Tibial nerve (tissue), 4 donors: ENCODE measurements at places on chromosomes 7 and 10. TPM values are rescaled to one million over a fixed set of nuclear protein-coding genes. Genes with fewer than 3 reads are reported as not detected.
A peak's percentile ranks its signal among the peaks of the same experiment; 100 is the strongest.

GRCh38 chr10:133365461-133366129 lies 7.6 kb downstream of the ECHS1 start:
- no peaks in the 10 kb centered on the region for H3K27me3 ChIP-seq
- peaks cover 7% of the 10 kb centered on the region for H3K36me3 ChIP-seq
- H3K27ac ChIP-seq = no peak overlapping the region
- H3K4me1 ChIP-seq = peaks cover 3% of the 10 kb centered on the region

DNA sequence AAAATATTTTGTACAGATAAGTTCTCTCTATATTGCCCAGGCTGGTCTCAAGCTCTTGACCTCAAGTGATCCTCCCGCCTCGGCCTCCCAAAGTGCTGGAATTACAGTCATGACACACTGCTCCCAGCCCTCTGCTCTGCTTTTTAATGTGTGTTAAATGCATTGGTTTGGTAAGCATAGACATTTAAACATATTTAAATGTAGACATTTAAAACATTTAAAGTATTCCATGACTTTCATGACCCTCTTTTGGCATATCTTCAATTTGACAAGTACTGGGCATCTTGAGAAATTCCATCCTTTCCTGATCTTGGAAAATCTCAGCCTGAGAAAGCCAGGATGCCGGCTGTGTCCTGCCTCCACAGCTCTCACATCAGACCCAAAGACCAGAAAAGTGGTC lies 5.2 kb upstream of the SAR1A start:
- DNase-seq = no peak
- no peaks in the 10 kb centered on the region for H3K4me1 ChIP-seq

GRCh38 chr7:95549818-95550529 lies 46.3 kb downstream of the PDK4 start:
- H3K4me3 ChIP-seq = peak overlapping the region; percentile 27
- no peaks in the 10 kb centered on the region for H3K27me3 ChIP-seq
- H3K27ac ChIP-seq = peak overlapping the region; percentile 90
- peak; percentile 99 for DNase-seq
- H3K36me3 ChIP-seq = no peaks in the 10 kb centered on the region
- peaks cover 90% of the 10 kb centered on the region for H3K4me1 ChIP-seq

- H3K36me3 ChIP-seq = no peaks in the 10 kb centered on the region
- H3K27ac ChIP-seq = peak overlapping the region; percentile 83
- no peaks in the 10 kb centered on the region for H3K4me1 ChIP-seq
- H3K27me3 ChIP-seq = no peaks in the 10 kb centered on the region
- peak overlapping the region; percentile 3 for H3K4me3 ChIP-seq
Observed at GRCh38 chr10:132627666-132628531, 90.3 kb downstream of the INPP5A start.

Gene SPDYE8
- total RNA-seq = not detected

GRCh38 chr10:121357401-121357800 lies 240.8 kb downstream of the FGFR2 start:
- no peaks in the 10 kb centered on the region for H3K36me3 ChIP-seq
- H3K4me1 ChIP-seq = no peaks in the 10 kb centered on the region
- no peak overlapping the region for H3K27ac ChIP-seq
- no peak for DNase-seq
- H3K4me3 ChIP-seq = no peak overlapping the region

Gene ERVW-1
- total RNA-seq = not detected

Gene TMEM229A
- not detected for total RNA-seq

- H3K27ac ChIP-seq = no peak overlapping the region
- no peaks in the 10 kb centered on the region for H3K4me1 ChIP-seq
Observed at GRCh38 chr7:142338633-142339501, 81.0 kb upstream of the PRSS58 start.

DNA sequence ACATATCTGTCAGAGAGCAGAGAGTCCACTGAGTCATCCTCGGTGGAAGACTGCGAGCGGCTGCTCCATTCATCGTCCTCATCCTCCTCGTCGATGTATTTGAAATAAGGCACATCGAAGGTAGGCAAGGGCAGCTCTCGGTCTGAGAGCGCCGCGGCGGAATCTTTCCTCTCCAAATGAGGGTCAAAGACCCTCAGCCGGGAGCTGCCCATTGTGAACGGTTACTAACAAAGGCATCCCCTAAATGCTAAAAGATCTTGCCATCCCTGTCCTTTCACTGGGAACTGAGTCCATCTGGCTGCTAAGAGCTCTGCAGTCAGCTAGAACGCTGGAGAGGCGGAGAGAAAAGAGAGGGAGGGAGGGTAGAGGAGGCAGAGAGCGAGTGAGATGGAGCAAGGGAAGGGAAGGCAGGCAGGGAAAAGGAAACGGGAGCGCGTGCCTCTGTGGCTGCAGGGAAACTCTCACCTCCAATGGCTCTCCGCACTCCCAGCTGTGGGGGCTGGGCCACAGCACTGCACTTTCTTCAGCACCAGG lies 163.4 kb downstream of the RAPGEF5 start:
- DNase-seq = peak; percentile 14
- H3K4me1 ChIP-seq = no peaks in the 10 kb centered on the region
- H3K27ac ChIP-seq = peak overlapping the region; percentile 25
- H3K27me3 ChIP-seq = no peaks in the 10 kb centered on the region
- H3K36me3 ChIP-seq = peaks cover 4% of the 10 kb centered on the region

DNA sequence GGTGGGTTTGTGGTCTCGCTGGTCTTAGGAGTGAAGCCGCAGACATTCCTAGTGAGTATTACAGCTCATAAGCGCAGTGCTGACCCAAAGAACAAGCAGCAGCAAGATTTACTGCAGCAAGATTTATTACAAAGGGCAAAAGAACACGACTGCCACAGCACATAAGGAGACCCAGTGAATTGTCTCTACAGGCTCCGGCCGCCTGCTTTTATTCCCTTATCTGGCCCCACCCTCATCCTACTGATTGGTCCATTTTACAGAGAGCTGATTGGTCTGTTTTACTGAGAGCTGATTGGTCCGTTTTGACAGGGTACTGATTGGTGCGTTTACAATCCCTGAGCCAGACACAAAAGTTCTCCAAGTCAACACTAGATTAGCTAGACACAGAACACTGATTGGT lies 82.1 kb downstream of the VIPR2 start:
- no peaks in the 10 kb centered on the region for H3K27me3 ChIP-seq
- no peak overlapping the region for H3K4me3 ChIP-seq
- no peak for DNase-seq

DNA sequence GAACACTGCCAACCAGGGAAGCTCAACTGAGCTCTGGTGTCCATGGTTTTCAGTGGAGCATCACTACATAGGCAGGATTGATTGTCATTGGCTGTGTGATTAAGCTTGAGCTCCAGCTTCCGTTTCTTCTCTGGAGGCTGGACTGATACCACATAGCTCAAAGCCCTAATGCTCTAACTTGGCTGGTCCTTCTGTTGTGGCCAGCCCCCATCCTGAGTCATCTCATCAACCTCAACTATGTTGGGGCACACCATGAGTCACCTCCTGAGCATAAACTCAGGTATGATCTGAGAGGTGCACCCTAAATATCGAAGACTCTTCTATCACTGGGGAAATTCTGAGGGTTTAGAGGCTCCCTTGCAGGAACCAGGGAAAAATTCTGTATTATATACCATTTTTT lies 114.5 kb upstream of the INHBA start:
- H3K4me1 ChIP-seq = no peaks in the 10 kb centered on the region
- H3K36me3 ChIP-seq = no peaks in the 10 kb centered on the region
- DNase-seq = no peak

GRCh38 chr10:102773986-102774385 lies 30.2 kb downstream of the WBP1L start:
- H3K27me3 ChIP-seq = no peaks in the 10 kb centered on the region
- peak overlapping the region; percentile 91 for H3K27ac ChIP-seq
- H3K36me3 ChIP-seq = no peaks in the 10 kb centered on the region
- peak; percentile 52 for DNase-seq
- no peaks in the 10 kb centered on the region for H3K4me1 ChIP-seq

Gene LDB1
- 48.0 TPM for total RNA-seq

DNA sequence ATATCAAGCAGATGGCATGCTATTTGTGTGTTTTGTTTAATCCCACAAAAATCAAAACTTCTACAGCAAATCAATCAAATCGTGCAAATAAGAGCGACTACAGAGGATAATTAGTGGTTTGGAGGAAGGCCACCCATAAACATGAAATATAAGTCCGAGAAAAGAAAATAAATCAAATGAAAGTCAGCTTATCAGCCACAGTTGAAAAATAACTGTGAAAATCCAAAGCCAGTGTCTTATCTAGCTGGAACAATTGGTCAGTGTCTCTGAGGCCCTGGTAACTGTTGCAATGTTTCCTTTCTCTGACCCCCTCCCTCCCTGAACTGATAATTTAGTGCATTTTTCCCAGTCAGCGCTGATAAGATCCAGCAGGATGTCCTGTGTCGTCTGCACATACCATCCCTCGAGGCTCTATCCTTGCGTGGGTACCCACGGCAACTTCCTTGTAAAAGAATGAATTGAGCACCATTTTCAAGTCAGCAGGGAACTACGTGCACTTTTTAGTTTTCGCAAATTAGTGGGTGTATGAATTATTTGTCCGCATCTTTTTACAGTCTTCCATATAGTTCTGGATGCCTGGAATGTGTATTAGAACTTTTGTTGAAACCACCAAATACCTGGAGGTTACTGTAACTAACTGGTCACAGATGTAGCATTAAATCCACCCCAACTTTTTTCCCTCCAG lies 10.8 kb upstream of the JCAD start:
- H3K4me3 ChIP-seq = no peak overlapping the region
- H3K27ac ChIP-seq = no peak overlapping the region
- H3K27me3 ChIP-seq = no peaks in the 10 kb centered on the region
- no peak for DNase-seq
- no peaks in the 10 kb centered on the region for H3K36me3 ChIP-seq
- no peaks in the 10 kb centered on the region for H3K4me1 ChIP-seq

Gene GIMAP2
- 6.3 TPM for total RNA-seq

- no peak for DNase-seq
- no peaks in the 10 kb centered on the region for H3K4me1 ChIP-seq
- no peaks in the 10 kb centered on the region for H3K27me3 ChIP-seq
- H3K36me3 ChIP-seq = no peaks in the 10 kb centered on the region
- peak overlapping the region; percentile 48 for H3K27ac ChIP-seq
- no peak overlapping the region for H3K4me3 ChIP-seq
Observed at GRCh38 chr10:60390224-60390626, 550 bp upstream of the ANK3 start.

DNA sequence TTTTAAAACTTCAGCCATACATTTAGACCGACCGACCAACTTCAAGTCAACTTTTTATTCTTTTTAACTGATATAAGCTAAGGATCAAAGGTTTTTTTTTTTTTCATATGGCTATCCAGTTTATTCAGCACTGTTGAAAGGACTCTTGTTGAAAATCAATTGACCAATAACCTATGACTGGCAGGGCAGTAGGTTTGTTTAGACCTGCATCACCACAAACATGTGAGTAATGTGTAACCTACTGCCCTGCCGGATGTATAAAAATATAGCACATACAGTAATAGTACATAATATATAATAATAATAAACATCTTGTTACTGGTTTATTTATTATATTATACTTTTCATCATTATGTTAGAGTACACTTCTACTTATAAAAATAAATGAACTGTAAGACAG lies 434.6 kb upstream of the SEMA3A start:
- H3K27me3 ChIP-seq = no peaks in the 10 kb centered on the region
- H3K36me3 ChIP-seq = no peaks in the 10 kb centered on the region
- DNase-seq = no peak

GRCh38 chr7:71753956-71754664 lies 622.2 kb downstream of the GALNT17 start:
- no peak overlapping the region for H3K4me3 ChIP-seq
- no peaks in the 10 kb centered on the region for H3K36me3 ChIP-seq
- H3K27me3 ChIP-seq = peaks cover 17% of the 10 kb centered on the region
- H3K27ac ChIP-seq = no peak overlapping the region
- DNase-seq = no peak

Gene SFRP5
- 530 TPM for total RNA-seq

DNA sequence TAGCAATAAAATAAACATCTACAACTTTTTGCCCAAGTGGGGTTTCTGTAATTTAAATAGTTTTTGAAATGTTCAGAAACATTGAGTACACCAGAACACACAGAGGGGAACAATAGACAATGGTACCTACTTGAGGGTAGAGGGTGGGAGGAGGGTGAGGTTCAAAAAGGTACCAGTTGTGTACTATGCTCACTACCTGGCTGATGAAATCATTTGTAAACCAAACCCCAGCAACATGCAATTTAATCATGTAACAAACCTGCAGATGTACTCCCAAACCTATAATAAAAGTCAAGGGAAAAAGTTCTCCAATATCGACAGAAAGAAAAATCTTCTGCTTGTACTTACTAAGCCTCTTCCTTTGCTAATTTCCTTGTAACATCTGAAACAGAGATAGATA lies 4.2 kb upstream of the TES start:
- no peak for DNase-seq
- no peak overlapping the region for H3K4me3 ChIP-seq
- no peaks in the 10 kb centered on the region for H3K36me3 ChIP-seq
- H3K4me1 ChIP-seq = peaks cover 8% of the 10 kb centered on the region
- H3K27ac ChIP-seq = no peak overlapping the region

Gene FZD1
- total RNA-seq = 77.4 TPM

GRCh38 chr10:33657154-33657908 lies 322.9 kb upstream of the NRP1 start:
- no peaks in the 10 kb centered on the region for H3K36me3 ChIP-seq
- no peaks in the 10 kb centered on the region for H3K27me3 ChIP-seq
- peaks cover 11% of the 10 kb centered on the region for H3K4me1 ChIP-seq

DNA sequence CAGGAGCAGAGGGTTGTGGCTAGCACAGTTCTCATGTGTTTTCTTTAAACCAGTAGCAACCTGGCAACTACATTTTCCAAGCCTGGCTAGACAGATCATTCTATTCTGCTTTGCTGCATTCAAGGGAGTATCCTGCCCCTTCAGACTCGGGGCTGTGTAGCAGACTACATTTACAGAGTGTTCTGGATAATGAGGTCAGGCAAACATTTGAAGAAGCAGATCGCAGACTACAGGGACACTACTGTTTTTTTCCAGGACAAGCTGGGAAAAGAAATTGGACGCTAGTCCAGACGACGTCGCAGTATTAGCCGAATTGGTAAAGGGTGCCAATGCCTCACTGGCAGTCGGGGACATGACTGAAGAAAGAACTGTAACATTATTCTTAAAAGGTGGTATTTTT lies 61.0 kb upstream of the PAPSS2 start:
- H3K27me3 ChIP-seq = no peaks in the 10 kb centered on the region
- no peaks in the 10 kb centered on the region for H3K36me3 ChIP-seq
- H3K4me3 ChIP-seq = no peak overlapping the region
- no peak for DNase-seq
- H3K4me1 ChIP-seq = no peaks in the 10 kb centered on the region

Gene WEE2
- total RNA-seq = not detected

DNA sequence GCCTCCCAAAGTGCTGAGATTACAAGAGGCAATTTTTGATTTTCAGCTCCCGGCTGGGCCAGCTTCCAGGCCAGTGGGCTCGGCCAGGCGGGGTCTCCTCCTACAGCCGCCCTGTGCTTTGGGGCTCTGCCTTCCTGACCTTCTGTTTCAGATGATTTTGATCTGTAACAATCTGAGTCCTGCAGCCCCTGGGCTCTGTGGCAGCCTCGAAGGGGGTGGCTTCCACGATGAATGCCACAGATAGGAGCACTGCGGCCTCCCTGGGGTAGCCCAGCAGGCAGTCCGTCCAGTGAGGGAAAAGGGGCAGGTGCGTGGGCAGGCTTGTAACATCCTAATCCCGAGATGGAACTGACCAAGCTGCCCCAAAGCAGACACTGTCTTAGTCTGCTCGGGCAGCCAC lies 177.5 kb downstream of the DNAJB6 start:
- no peaks in the 10 kb centered on the region for H3K27me3 ChIP-seq
- no peak overlapping the region for H3K27ac ChIP-seq
- no peaks in the 10 kb centered on the region for H3K36me3 ChIP-seq
- DNase-seq = no peak

Gene SYT15B
- total RNA-seq = 7.5 TPM

Gene TMEM225B
- 1.5 TPM for total RNA-seq

GRCh38 chr10:22851865-22852239 lies 76.0 kb upstream of the ARMC3 start:
- no peak for DNase-seq
- H3K4me1 ChIP-seq = peaks cover 29% of the 10 kb centered on the region
- peak overlapping the region; percentile 97 for H3K27ac ChIP-seq
- no peaks in the 10 kb centered on the region for H3K36me3 ChIP-seq
- no peak overlapping the region for H3K4me3 ChIP-seq
